ENCODE measurements at places on chromosomes 12 and 14. TPM values are rescaled to one million over a fixed set of nuclear protein-coding genes. Genes with fewer than 3 reads are reported as not detected.
A peak's percentile ranks its signal among the peaks of the same experiment; 100 is the strongest.

PRH2 gene
- total RNA-seq = not detected

DNA sequence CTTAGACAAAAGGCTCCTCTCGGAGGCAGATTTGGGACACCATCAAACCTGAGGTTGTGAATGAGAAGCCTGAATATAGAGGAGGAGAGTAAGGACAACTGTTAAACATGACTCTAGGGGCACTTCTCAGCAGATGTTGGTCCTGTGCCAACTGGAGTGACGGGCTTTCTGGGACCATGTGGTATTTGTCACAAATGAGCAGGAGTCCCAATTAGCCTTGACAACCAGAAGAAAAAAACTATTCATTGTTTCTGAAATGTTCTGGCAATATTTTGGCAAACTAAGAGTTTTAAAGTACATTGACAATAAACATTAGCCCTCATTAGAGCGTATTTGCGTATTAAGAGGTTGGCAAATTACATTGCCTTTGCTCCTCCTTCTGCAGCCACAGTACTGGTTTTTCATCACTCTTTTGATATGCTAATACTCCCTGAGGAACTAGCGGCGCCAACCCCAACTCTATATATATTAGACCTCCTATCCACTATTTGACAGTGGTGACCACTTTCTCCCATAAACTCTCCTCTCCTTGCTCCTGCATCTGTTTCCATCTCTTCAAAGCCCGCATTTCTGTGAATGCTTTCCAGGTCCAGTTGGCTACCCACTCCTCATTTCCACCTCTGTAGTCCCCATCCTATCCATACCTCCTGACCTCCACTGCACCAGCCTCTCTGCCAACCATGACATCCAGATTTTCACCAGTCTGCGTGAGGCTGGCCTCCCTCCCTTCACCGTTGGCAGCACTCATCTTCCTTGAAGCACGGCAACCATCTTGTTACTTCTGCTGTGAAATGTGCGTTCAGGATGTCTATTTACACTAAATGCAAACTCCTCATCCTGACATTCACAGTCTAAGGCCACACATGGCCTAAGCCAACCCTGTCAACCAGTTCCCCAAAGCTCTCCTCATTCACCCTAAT is 100.7 kb downstream of the ZFC3H1 start:
- no peak overlapping the region for H3K4me3 ChIP-seq
- peaks cover 5% of the 10 kb centered on the region for H3K36me3 ChIP-seq
- peaks cover 2% of the 10 kb centered on the region for H3K4me1 ChIP-seq
- DNase-seq = no peak

FLVCR2 gene
- total RNA-seq = 1.7 TPM

MAP3K9 gene
- total RNA-seq = 3.0 TPM

- no peaks in the 10 kb centered on the region for H3K27me3 ChIP-seq
- no peaks in the 10 kb centered on the region for H3K36me3 ChIP-seq
- DNase-seq = peak; percentile 59
- H3K4me1 ChIP-seq = peaks cover 37% of the 10 kb centered on the region
Observed at GRCh38 chr12:6280672-6281071, 29.8 kb upstream of the PLEKHG6 start.

- H3K4me1 ChIP-seq = no peaks in the 10 kb centered on the region
- DNase-seq = no peak
- peaks cover 18% of the 10 kb centered on the region for H3K27me3 ChIP-seq
- H3K4me3 ChIP-seq = no peak overlapping the region
Observed at GRCh38 chr12:78928200-78929074, 63.9 kb downstream of the SYT1 start.

DNA sequence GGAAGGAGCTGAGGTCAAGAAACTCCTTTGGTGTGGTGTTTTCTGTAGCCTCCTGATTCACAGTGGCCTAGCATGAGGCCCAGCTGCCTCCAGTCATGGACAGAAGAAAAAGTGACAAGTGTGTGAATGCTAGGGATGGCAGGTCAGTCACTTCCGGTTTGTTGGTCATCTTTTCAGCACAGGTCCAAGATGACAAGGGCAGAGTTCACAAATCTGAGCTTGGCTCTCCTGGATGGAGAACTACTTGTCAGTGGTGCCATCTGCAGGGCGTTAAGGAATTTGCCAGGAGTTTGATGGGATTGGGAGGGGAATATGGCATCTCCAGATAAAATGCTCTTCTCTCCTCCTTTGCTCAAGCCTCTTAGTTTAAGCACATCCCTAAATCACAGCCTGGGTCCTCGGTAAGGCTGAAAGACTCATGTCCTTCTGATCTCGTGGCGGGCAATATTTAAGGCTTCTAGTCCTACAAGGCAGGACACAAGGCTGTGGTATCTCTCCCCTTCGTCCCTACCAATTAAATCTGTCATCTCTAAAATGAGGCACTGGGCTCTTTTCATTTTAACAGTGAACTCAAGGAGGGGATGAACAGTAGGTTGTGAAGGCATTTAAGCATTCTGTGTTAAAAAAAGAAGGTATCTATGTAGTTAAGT is 10.0 kb downstream of the TUBA1B start:
- no peaks in the 10 kb centered on the region for H3K27me3 ChIP-seq
- H3K27ac ChIP-seq = no peak overlapping the region

SERPINA4 gene
- total RNA-seq = not detected

- no peak overlapping the region for H3K4me3 ChIP-seq
- peaks cover 2% of the 10 kb centered on the region for H3K27me3 ChIP-seq
- H3K36me3 ChIP-seq = no peaks in the 10 kb centered on the region
- DNase-seq = no peak
- no peaks in the 10 kb centered on the region for H3K4me1 ChIP-seq
Observed at GRCh38 chr12:99553461-99553860, 94.1 kb upstream of the GARIN6 start.

DNA sequence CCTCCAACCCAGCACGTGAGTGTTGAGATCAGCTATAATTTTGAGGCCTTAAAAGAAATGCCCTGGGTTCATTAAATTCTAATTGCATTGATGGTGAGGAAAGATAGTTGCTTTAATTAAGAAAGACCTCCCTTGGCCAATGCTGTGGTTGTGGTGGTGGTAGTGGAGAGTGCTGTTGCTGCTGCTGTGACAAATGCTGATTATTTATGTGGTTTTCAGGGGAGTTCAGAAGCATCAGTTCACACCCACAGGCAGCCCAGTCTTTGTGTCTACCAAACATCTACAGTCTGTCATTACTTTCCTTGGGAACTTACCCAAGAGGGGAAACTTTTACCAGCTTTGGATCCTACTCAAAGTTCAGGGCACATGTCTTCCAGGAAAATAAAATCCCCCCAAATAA is 178.4 kb upstream of the PARP11 start:
- no peak overlapping the region for H3K4me3 ChIP-seq
- peaks cover 70% of the 10 kb centered on the region for H3K27me3 ChIP-seq
- no peaks in the 10 kb centered on the region for H3K4me1 ChIP-seq
- DNase-seq = no peak
- no peak overlapping the region for H3K27ac ChIP-seq

- no peak for DNase-seq
- no peaks in the 10 kb centered on the region for H3K27me3 ChIP-seq
- H3K4me3 ChIP-seq = no peak overlapping the region
Observed at GRCh38 chr14:63468294-63468693, 74.9 kb downstream of the PPP2R5E start.

GRCh38 chr12:13101821-13102375 is 1.6 kb downstream of the GSG1 start:
- DNase-seq = no peak
- H3K27ac ChIP-seq = peak overlapping the region; percentile 89
- peaks cover 56% of the 10 kb centered on the region for H3K4me1 ChIP-seq
- no peaks in the 10 kb centered on the region for H3K27me3 ChIP-seq
- no peaks in the 10 kb centered on the region for H3K36me3 ChIP-seq

PMEL gene
- 0.45 TPM for total RNA-seq

- H3K27me3 ChIP-seq = no peaks in the 10 kb centered on the region
- DNase-seq = peak; percentile 86
- peak overlapping the region; percentile 59 for H3K27ac ChIP-seq
- H3K4me1 ChIP-seq = peaks cover 23% of the 10 kb centered on the region
- H3K4me3 ChIP-seq = no peak overlapping the region
Observed at GRCh38 chr12:122845041-122845864, 10.0 kb downstream of the HIP1R start.

GRCh38 chr14:64788706-64789105 is 84.5 kb downstream of the PLEKHG3 start:
- no peaks in the 10 kb centered on the region for H3K36me3 ChIP-seq
- peak overlapping the region; percentile 19 for H3K4me3 ChIP-seq
- no peak for DNase-seq
- peak overlapping the region; percentile 89 for H3K27ac ChIP-seq
- H3K27me3 ChIP-seq = no peaks in the 10 kb centered on the region

- no peak for DNase-seq
- H3K4me3 ChIP-seq = no peak overlapping the region
- H3K27me3 ChIP-seq = no peaks in the 10 kb centered on the region
Observed at GRCh38 chr14:71113376-71113775, 206.1 kb downstream of the PCNX1 start.

RERGL gene
- total RNA-seq = 0.27 TPM

- peaks cover 4% of the 10 kb centered on the region for H3K27me3 ChIP-seq
- H3K4me1 ChIP-seq = no peaks in the 10 kb centered on the region
- no peak overlapping the region for H3K27ac ChIP-seq
- H3K4me3 ChIP-seq = no peak overlapping the region
- H3K36me3 ChIP-seq = no peaks in the 10 kb centered on the region
Observed at GRCh38 chr14:69968132-69968531, 88.9 kb downstream of the SMOC1 start.

LRP1-AS gene
- total RNA-seq = not detected

C3AR1 gene
- 0.27 TPM for total RNA-seq

CLEC4C gene
- total RNA-seq = not detected

GRCh38 chr12:62711631-62712241 is 223.2 kb downstream of the PPM1H start:
- DNase-seq = no peak
- peaks cover 38% of the 10 kb centered on the region for H3K4me1 ChIP-seq
- H3K27ac ChIP-seq = peak overlapping the region; percentile 32
- H3K27me3 ChIP-seq = no peaks in the 10 kb centered on the region
- H3K4me3 ChIP-seq = no peak overlapping the region

DNA sequence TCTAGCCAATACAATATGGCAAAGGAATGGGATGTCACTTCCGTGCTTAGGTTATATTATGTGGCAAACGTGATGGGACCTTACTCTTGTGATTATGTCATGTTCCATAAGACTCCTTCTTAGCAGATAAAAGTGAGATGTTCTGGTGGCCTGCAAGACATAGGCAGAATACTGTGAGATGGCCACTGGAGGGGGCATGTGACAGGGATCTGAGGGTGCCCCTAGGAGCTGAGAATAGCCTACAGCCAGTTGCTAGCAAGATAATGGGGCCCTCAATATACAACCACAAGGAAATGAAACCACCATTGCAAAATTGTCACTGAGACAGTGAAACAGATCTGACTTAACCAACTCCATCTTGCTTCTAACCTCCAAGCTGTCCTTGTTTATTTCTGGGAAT is 151.4 kb upstream of the SSTR1 start:
- no peaks in the 10 kb centered on the region for H3K36me3 ChIP-seq
- no peaks in the 10 kb centered on the region for H3K27me3 ChIP-seq
- H3K27ac ChIP-seq = no peak overlapping the region
- DNase-seq = no peak
- no peaks in the 10 kb centered on the region for H3K4me1 ChIP-seq
- no peak overlapping the region for H3K4me3 ChIP-seq

DNA sequence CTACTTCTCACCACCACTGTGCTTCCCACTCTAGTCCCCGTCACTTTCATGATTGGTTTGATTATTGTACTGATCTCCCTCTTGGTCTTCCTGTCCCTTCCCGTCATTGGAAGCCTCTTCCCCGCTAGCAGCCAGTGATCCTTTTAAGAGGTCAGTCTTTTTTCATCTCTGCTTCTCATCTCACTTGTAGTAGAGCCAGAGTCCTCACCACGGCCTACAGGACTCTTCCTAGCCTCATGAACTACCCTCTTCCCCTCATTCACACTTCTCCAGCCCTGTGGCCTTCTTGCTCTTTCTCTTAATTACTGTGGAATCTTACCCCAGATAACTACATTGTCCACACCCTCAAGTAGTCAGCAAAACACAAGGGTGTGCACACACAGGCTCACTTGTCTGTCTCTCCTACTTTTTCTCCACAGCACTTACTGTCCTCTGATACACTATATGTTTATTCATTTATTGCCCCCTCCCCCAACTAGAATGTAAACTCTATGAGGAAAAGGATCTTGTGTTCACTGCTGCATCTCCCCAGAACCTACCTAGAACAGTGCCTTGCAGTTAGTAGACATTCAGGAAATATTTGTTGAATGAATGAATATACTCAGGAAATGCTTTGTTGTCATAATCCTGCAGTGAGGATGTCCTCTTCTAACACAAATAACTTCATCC is 66.3 kb downstream of the CKB start:
- H3K36me3 ChIP-seq = peaks cover 13% of the 10 kb centered on the region
- peaks cover 17% of the 10 kb centered on the region for H3K4me1 ChIP-seq
- H3K4me3 ChIP-seq = no peak overlapping the region

DNA sequence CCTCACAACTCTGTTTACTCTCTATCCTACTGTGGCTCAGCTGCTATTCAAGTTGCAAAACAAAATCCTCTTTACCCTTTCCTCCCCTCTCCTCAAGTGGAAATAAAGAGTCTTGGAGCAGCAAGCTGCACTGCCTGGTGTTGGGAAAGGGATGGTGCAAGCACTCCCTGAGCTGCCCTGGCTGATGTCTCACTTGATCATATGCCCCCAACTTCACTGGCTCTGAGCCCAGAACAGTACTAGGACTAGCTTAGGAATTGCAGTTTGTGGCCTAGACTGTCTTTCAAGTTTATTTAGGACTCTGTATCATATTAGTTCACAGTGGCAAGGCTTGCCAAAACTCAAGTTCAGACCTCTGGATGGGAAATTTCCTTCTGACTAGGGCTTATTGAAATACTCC is 1683.8 kb upstream of the SEL1L start:
- peaks cover 2% of the 10 kb centered on the region for H3K36me3 ChIP-seq
- peaks cover 5% of the 10 kb centered on the region for H3K27me3 ChIP-seq
- no peak for DNase-seq
- H3K27ac ChIP-seq = no peak overlapping the region

POTEM gene
- not detected for total RNA-seq

DNA sequence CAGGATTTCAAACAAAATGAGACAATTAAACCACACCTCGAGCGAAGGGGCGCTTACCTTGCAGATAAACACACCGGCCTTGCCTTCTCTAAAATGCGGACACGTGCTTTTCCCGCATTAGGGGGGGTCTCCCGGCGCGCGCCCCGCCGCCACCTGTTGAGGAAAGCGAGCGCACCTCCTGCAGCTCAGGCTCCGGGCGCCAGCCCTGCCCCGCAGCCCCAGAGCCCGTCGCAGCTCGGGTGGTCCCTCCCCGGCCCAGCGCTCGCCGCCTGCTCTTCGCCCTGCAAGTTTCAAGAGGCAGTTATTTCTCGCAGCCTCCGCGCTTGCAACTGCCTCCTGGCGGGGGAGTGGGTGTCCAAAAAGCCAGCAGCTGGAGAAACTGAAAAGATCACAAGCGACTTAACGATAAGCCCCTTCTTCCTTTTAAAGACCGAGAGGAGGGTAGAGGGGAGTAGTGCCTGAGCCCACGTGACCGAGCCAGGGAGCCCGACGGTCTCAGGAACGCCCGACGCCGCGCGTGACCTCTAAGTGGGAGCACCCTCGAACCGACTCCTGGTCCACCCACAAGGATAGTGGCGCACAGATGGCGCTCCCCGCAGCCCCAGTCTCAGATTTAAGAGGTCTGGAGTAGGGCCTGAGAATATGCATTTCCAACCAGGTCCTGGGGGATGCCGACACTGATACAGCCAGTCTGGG is at the start of gene ESR2:
Gene ESR2 (minus strand): TSS at position 396 of the 696 bp plus-strand sequence. CDS start 11,386 bp downstream, outside the sequence.
- H3K4me3 ChIP-seq = peak within 1 kb of the TSS; percentile 71
- peaks cover 19% of the 10 kb centered on the region for H3K4me1 ChIP-seq
- H3K36me3 ChIP-seq = no peaks in the 10 kb centered on the region
- no peak within 1 kb of the TSS for H3K27ac ChIP-seq
- peaks cover 47% of the 10 kb centered on the region for H3K27me3 ChIP-seq

GRCh38 chr12:75908961-75909605 is 122.5 kb downstream of the PHLDA1 start:
- H3K4me1 ChIP-seq = peaks cover 18% of the 10 kb centered on the region
- H3K27ac ChIP-seq = no peak overlapping the region
- H3K36me3 ChIP-seq = no peaks in the 10 kb centered on the region
